Cardiac muscle cell (in vitro differentiated cells and primary cell): ENCODE measurements at places on chromosomes 7 and 10. TPM values are rescaled to one million over a fixed set of nuclear protein-coding genes. Genes with fewer than 3 reads are reported as not detected.
A peak's percentile ranks its signal among the peaks of the same experiment; 100 is the strongest.

DNA sequence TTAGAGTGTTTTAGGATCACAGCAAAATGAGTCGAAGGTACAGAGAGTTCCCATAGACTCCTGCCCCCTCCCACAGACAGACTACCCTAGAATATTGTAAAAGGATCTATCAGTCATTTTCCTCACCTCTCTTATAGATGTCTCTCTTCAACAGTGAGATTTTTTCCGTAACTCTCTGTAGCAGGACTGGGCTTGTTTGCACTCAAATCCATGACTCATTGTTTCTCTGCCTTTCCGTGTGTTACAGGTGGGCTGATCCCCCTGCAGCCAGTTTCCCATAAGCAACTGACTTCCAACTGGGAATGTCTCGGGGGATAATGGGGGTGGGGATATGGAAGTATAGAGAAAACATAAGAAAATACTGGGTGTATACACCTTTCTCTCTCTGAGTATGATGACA, 921.0 kb downstream of the GATA3 start:
- no peak for DNase-seq

DNA sequence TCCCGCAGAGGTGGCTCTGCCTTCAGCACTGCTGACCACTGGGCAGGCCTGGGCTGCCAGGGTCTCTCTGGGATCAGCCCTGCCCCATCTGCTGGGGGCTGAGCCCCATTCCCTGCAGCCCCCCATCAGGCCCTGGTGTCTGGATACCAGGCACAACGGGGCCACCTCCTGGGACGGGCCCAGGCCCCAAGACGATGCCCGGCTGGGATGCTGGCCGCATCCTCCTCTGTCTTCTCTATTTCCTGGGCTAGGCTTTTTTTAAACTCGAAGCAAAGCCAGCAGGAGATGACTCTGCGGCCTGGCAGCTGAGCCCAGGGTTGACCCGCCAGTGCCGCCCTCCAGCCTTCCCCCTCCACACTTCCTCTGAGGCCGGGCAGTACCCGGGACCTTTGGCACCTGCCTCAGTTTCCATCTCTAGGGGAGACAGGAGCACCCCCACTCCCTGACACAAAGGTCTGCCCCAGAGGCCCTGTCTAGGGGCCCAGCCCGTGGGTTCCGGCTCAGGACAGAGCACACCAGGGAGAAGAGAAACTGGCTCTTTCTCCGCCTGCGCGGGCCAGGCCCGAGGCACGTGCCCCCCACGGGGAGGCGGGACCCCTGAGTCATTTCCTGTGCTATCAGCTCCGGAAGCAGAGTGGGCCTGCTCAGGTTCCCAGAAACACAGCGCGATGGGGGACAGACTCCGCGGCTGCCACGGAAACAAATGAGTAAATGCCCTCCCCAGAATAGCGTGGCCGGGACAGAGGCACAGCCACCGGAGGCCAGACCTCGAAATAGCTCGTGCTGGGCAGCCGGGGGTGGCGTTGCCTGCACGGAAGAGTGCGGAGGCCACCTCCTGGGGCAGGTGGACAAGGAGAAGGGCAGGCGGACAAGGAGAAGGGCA, 84.6 kb upstream of the PDGFA start:
- DNase-seq = peak; percentile 96

- no peak for DNase-seq
Measured at GRCh38 chr10:63446716-63447440, 18.9 kb downstream of the JMJD1C start.

- no peak for DNase-seq
Measured at GRCh38 chr10:80468806-80469421, 14.8 kb downstream of the TSPAN14 start.

DNA sequence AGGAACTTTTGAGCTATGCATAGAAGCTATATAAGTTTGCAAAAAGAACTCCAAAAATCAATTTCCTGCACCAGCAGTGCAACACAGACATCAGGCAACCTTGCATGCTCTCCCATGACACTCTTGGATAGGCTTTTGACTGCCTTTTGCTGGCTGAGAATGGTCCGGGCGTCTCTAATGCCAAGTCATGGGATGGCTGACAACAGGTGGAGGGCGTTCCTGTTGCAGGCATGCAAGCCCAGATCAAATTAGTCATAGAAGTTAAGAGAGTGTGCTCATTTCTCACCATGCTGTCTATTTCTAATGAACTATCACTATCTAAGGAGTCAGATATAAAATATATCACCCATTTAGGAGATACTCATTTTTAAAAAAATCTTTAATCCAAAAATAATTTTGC, 8.4 kb downstream of the PLCE1 start:
- no peak for DNase-seq

DNA sequence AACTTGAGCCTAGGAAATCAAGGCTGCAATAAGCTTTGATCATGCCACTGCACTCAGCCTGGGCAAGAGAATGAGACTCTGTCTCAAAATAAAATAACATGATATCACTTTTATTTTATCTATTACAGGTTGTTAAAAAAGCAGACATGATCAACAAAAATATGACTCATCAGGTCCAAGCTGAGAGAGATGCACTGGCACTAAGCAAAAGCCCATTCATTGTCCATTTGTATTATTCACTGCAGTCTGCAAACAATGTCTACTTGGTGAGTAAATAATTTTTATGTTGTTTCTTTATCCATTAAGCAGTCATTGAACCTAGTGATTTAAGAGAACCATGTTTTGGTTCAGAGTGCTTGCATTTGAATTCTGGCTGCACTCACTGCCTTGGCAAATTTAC, 3.3 kb downstream of the MASTL start:
- DNase-seq = no peak

GRCh38 chr10:127612-128432, 7.4 kb upstream of the ZMYND11 start:
- DNase-seq = no peak

DNA sequence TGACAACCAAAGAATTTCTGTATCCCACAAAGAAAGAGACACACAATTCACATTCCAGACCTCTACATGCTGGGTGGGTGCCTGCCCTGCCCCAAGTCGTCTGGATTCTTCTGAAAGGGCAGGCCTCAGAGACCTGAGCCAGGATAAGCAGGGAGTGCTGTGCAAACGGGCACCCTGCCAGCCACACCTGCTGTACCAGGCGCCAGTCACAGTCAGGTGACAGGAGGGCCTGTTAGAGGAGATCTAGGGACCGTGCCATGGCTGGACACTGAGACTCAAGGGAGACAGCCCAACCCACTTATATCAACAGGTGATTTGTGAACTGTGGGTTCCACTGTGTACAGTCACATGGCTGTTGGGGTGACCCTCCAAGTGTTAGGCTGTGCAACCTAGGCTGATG, 103.1 kb upstream of the AFAP1L2 start:
- no peak for DNase-seq

DNA sequence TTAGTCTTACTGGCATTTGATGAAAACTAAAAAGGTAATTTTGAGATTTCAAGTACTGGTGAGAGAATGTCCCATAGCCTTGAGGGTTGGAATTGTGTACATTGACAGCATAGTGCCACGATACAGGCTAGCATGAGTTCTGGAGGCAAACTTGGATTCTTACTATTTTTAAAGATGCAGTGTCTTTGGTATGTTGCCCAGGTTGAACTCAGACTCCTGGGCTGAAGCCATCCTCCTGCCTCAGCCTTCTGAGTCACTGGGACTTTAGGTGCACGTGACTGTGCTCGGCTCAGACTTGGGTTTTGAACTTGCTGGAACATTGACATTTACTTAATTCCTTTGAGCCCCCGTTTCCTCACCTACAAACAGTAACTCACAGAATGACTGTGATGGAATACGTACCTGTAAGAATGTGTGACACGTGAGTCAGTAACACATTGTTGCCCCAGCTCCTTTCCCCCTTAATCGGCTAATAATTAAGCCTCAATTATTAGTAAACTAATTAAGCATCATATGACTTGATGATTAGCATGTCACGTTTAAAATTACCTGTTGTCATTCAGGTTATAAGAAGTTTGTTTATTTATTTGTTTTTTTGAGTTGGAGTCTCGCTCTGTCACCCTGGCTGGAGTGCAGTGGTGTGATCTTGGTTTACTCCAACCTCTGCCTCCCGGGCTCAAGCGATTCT, 10.6 kb downstream of the DNAJB6 start:
- DNase-seq = peak; percentile 88

DNA sequence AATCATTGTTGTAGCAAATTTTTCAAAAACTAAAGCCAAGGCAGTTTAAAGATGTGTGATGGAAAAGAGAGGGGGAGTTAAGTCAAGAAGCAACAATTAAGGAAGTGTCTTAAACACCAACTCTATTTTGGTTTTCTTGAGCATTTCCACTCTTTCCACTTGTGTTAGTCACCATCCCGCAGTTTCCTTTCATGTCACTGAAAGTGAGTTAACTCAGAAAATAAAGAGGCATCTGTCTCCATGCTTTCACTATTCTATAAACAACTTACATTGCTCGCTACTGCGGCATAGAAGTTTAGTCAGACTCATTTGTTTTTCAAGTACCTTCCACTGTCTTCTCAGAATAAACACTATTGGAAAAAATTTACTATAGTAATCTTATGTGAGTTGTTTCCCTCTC, 284.9 kb upstream of the SEMA3D start:
- DNase-seq = peak; percentile 21

GRCh38 chr7:143104759-143105158, 27.1 kb upstream of the PIP start:
- peak; percentile 5 for DNase-seq

GRCh38 chr10:26215935-26216584, 514 bp upstream of the GAD2 start:
- peak; percentile 88 for DNase-seq

GRCh38 chr7:144866189-144866588, 30.3 kb upstream of the TPK1 start:
- DNase-seq = no peak

GRCh38 chr10:7890781-7891180, 72.5 kb downstream of the TAF3 start:
- no peak for DNase-seq

DNA sequence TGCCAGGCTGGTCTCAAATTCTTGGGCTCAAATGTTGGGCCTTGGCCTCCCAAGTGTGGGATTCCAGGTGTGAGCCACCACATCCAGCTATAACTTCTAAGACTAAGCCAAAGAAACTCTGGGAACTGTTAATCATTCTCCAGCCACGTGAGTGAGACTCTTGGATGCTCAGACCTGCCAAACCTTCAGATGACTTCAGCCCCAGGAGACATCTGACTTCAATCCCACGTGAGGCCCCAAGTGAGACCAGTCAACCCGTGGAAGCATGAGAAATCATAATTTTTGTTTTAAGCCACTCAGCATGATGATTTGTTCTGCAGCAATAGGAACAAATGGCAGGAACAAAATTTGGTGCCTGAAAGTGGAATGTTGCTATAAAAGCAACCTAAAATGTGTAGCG, 4.3 kb upstream of the PCBD1 start:
- DNase-seq = no peak

- no peak for DNase-seq
Measured at GRCh38 chr7:142716596-142716995, 32.7 kb upstream of the PRSS1 start.

DNA sequence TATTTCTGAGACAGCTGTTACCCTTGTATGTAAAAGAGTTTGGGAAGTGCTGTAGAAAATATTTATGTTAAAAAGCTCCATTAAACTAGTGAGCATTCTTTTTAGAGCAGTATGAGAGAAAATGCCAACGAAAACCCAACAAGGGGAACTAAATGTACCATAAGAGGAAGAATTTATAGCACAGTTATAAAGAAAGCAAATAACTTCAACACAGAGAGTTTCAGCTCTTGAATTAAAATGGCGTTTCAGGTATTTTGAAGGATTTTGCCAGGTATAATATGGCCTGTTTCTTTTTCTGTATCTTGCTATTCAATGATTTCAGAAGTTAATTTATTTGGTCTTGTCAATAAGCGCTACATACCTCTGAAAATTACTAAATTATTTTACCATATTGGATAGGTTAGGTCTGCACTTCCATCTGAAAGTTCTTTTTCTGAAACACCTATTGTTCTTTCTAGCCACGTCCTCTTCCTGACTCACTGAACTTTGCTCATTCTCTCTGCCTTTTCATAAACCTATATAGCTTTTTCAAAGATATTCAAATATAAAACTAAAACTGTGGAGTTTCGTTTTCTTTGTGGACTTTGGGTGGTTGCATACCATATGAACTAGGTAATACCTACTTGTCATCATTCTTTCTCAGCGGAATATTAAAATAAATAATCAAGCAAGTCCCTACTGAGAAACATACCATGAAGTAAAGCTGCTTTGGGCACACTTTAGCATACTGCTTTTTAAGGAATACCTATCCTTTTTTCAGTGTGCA, 136.1 kb downstream of the SEMA3A start:
- no peak for DNase-seq

DNA sequence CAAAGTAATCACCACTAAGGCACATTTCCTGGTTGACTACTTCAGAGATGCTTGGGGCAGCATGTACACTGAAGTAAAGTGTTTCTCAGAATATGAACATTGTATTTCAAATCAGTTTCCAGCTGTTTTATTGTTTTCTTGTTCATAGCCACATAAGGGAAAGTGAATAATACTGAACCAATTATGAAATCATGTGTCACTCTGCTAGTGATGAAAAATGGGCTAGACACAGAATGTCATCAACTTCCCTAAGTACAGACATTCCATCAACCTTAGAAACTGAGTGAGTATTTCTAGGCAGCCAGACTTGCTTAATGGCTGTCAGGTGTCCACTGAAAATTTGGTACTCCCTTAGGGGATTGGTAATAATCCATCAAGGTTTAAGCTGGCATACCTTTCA, 603.5 kb downstream of the ARL4A start:
- DNase-seq = no peak

- DNase-seq = no peak
Measured at GRCh38 chr10:89388806-89389205, 3.6 kb upstream of the IFIT1 start.

- DNase-seq = no peak
Measured at GRCh38 chr7:17462131-17462631, 163.7 kb downstream of the AHR start.

GRCh38 chr7:25985196-25985595, 166.8 kb upstream of the NFE2L3 start:
- DNase-seq = no peak

- no peak for DNase-seq
Measured at GRCh38 chr7:144534196-144534595, 130.7 kb upstream of the NOBOX start.

GRCh38 chr7:5425507-5426225, 2.0 kb upstream of the TNRC18 start:
- peak; percentile 91 for DNase-seq

DNA sequence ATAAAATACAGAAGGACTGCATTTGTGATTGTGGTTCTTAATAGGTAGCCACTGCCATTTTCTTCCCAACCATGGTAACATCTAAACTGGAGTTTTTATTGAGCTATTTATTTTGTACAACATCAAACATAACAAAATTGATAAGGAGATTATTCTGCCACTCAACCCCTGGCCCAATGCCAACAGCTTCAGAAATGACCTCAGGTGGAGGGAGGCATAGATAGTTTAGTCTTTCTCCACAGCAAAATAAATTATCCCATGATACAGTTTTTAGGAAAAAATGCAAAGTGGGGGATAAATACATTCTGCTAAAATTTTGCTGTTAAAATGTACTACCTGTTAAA, 57.6 kb downstream of the LRRTM3 start:
- DNase-seq = no peak

The ASB10 gene
- 1.0 and 1.4 TPM in 2 replicates for total RNA-seq

The AKR1C3 gene
- 3.0 and 7.7 TPM in 2 replicates for total RNA-seq

The NUTM2E gene
- 0.07 TPM in 1 of 2 replicates, not detected in the other for total RNA-seq

The ACBD7 gene
- total RNA-seq = 4.2 and 15.4 TPM in 2 replicates

The UTF1 gene
- not detected in 2 replicates for total RNA-seq

The PIK3AP1 gene
- 2.0 and 2.7 TPM in 2 replicates for total RNA-seq

The ANKRD1 gene
- total RNA-seq = 32.7 and 39.1 TPM in 2 replicates

The SPDYE11 gene
- total RNA-seq = not detected in 2 replicates

The SPOCK2 gene
- total RNA-seq = 1.3 and 5.0 TPM in 2 replicates

The NEUROD6 gene
- not detected in 2 replicates for total RNA-seq

The FGFR2 gene
- 47.1 and 50.6 TPM in 2 replicates for total RNA-seq

The EFCAB10 gene
- total RNA-seq = not detected in 2 replicates

The ZCWPW1 gene
- 7.9 and 8.1 TPM in 2 replicates for total RNA-seq

The SORCS3 gene
- total RNA-seq = 12.2 and 29.1 TPM in 2 replicates

The ELMO1 gene
- total RNA-seq = 5.1 and 9.6 TPM in 2 replicates

The ZNF273 gene
- 4.2 and 4.8 TPM in 2 replicates for total RNA-seq
